ENCODE measurements at places on chromosomes 6 and 20.

GRCh38 chr20:23515250-23515939 lies 24.5 kb downstream of the CST8 start:
- no peak for DNase-seq

DNA sequence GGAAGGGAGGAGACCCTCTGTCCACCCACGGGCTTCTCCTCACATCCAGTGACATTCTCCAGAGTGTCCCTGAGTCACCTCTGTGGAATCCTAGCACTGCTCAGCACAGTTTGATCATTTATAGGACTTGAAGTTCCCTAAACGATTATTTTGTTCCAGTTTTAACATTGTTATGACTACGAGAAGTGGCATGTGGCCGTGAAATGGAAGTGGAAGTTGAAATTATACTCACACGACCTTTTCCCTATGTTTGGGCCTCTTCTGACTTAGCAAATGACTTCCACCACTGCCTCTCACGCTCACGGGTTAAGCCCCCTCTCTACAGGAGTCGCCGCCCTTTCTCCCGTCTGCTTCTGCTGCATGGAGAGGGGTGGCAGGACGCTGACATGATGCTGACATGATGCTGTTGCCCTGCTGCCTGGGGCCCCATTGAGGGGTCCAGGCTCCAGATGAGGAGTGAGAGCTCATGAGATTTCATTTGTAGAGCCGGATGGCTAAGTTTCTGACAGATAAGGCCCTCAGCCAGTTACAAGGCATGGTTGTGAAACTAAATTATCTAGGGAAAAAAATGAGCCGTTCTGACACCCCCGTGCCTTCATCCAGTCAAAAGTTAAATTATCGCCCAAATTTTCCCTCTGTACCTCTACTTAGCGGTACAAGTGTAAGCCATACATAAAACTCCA lies 153.6 kb upstream of the UST start:
- DNase-seq: peak; percentile 33

DNA sequence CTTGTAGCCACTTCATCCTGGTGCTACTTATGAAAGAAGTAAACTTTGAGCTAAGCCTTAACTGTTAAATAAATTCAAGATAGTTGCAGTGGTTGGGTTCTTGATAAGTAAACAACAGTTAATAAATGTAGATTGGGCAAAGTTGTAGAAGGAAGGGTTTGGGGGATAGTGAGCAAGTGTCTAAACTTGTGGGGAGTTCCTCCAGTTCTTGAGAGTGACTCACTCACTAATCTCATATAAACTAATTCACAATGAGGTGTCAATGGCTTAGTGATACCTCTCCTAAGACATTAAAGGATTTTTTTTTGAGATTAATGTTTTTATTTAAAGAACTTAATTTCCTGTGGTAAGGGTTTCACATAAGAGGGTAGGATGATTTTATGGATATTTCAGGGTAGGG lies 507.4 kb downstream of the BMP2 start:
- no peak for DNase-seq

GRCh38 chr6:42352856-42353564 lies 98.7 kb downstream of the TRERF1 start:
- no peak for DNase-seq

DNA sequence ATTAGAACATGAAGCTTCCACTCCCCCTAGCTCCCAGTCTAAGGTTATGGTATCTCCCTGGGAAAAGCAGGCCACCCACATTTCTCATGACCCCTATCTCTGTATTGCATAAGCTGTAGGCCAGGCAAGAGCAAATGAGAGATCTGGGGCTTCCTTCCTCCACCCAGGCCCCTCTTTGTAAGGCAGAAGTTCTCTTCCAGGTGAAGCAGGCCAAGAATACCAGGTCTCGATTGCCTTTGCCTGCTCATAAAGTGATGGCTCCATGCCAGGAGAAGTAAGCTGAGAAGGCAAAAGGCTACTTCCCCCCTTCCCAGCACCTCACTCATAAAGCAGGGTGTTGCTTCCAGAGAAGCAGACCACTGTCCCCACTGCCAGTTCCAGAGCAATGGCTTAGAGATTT lies 144.1 kb upstream of the KCNK16 start:
- no peak for DNase-seq

DNA sequence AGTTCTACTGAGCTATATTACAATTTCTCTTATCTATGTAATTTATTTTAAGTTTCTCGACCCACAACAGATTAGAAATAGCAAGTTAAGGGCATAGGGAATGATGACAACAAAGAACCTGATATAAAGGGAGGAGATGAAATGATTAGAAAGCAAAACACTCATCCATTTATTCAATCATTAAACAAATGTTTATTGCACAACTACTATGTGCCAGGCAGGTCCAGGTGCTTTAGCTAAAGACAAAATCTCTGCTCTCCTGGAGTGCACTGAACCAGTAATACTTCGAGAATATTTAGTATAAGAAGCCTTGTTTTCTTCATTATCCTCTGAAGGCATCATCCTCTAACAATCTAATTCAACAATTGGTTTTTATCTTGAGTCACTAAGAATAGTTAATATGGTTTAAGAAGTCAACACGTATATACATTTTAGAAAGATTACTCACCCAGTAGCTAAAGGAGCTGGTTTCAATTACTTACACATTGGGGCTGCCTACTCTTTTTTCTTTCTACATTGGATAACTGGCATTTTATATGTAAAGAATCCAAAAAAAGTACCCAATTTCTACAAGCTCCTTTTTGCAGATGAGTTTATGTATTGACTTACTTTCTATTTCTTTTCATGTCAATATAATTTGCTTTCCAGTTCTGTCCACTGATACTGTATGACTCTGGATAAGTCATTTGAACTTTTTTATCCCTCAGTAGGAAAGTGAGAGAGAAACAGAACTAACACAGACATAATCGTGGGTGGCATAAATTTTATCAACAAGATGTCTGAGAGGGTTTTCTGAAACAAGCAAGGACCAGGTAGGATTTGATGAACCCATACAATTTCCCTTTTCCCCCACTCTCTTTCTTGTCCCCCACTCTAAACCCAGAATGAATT lies 312.6 kb downstream of the CLIC5 start:
- DNase-seq: no peak
